ENCODE measurements at places on chromosomes 5 and 9. TPM values are rescaled to one million over a fixed set of nuclear protein-coding genes. Genes with fewer than 3 reads are reported as not detected.

Gene NPDC1
- total RNA-seq = 86.9 TPM

Gene WNK2
- 0.17 TPM for total RNA-seq

- DNase-seq = no peak
These were observed 38.8 kb downstream of the MUSK start for GRCh38 chr9:110707419-110707818.

GRCh38 chr5:2917093-2917492 lies 165.6 kb upstream of the IRX2 start:
- no peak for DNase-seq

Gene NKD2
- 5.7 TPM for total RNA-seq

DNA sequence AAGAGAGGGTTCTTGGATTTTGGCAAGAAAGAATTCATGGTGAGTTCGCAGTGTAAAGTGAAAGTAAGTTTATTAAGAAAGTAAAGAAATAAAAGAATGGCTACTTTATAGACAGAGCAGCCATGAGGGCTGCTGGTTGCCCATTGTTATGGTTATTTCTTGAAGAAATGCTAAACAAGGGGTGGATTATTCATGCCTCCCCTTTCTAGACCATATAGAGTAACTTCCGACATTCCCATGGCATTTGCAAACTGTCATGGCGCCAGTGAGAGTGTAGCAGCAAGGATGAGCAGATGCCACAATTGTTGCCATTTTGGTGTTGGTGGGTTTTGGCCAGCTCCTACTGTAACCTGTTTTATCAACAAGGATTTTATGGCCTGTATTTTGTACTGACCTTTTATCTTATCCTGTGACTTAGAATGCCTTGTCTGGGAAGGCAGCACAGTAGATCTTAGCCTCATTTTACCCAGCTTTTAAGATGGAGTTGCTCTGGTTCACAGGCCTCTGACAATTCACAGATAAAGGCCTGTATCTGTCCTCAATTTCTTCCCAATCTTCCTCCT lies 1026.1 kb upstream of the DMAC1 start:
- no peak for DNase-seq

Gene TEK
- total RNA-seq = 0.07 TPM

DNA sequence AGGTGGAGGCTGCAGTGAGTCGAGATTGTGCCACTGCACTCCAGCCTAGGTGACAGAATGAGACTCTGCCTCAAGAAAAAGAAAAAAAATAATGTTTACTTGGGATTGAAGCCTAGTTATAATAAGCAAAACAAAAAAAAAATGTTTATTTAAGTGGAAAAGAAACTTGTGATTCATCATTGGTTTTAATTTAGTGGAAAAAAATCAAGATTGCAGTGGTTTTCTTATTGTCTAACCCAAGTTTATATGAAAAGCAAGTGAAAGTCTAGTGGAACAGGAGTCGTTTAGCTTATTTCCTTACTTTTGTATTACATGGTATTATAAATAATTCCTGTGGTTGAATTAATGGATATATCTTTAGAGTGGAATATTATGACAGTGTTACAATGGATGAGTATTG lies 8.4 kb downstream of the CNOT8 start:
- DNase-seq = no peak

DNA sequence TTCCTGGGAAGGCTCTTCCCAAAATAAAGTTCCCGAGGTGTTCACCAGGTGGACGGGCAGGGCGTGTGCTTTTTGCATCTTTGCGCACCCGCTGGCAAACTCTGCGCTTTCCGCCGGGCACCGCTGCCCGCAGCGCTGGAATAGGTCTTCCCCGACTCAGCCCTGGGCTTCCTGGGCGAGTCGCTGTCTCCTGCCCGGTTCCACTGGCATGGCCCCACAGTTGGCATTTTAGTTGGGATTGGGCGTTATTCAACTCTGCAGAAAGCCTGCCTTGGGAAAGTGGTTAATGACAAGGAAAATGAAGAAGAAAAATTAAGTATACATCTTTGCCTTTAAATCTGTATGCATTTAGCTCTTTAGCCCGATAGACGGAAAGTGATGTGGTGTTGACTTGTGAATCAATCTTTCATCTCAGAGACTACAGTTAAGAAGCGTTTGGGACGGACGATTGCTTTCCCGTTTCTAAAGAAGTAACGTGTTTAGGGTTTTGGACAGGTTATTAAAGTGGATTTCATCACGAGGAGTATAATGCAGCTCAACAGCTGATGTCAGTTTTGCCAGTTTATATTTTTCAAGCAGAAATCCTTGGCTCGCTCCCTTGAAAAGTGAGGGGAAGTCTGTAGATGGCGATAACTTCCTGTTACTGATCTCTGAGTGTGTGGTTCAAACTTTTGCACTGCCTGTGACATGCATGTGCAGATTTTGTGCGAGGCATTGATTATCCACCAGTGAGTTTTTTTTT lies 946 bp downstream of the ADCY2 start:
- DNase-seq = no peak

GRCh38 chr5:67335426-67335825 lies 138.8 kb upstream of the CD180 start:
- no peak for DNase-seq

Gene SMIM33
- total RNA-seq = not detected

Gene CDKN2B
- total RNA-seq = not detected

GRCh38 chr5:135129307-135129706 lies 95.3 kb upstream of the PITX1 start:
- DNase-seq = no peak

Gene PGM5
- 9.3 TPM for total RNA-seq

GRCh38 chr5:157867751-157868387 lies 8.9 kb upstream of the CLINT1 start:
- no peak for DNase-seq

Gene FRMD3
- total RNA-seq = 1.1 TPM

Gene FAM81B
- not detected for total RNA-seq

DNA sequence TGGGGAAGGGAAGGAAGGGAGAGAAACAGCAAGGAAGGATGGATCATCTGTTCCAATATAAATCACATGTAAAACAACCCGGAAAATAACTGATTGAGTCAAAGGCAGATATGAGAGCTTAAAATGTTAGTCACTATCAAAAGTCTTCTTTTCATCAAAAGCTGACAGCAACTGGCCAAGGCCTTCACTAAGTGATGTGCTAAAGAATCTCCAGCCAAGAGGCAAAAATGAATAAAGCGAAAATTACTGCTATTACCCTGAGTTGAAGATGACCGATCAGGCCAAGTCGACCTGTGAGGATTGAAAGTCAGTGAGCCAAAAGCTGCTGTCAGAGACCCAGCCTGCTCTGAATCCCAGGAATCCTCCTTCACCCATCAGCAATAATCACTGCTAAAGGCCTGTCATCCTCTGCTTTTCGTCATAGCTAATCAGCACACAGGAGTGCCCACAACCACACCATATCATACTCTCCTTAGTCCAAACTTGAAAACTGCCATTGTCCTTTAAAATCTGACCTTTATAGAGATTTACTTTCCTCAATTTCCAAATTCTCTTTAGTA lies 736.9 kb downstream of the TLE1 start:
- DNase-seq = no peak

DNA sequence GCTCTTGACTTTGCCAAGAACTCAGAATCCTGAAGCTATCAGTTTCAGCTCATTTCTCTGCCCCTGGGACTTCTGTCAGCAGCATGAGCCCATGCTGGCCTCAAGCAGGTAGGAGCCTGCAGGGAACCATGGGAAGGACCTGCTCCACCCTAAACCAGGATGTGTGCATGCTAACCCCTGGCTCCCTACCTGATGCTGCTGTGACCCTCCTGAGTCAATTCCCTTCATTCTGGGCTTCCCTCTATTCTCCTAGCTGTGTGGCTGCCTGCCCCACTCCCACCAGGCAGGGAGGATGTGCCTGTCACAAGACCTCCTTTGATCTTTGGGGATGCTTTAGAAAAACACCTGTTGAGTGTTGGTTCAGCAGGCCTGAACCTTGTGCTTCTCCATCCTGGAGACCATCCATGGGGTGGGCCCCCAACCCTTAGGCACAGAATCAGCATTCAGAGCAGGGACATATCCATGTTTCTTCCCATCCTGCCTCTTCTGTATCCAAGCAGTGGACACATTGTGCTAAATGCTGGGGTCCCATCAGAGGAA lies 117.1 kb upstream of the CCL21 start:
- DNase-seq = no peak

DNA sequence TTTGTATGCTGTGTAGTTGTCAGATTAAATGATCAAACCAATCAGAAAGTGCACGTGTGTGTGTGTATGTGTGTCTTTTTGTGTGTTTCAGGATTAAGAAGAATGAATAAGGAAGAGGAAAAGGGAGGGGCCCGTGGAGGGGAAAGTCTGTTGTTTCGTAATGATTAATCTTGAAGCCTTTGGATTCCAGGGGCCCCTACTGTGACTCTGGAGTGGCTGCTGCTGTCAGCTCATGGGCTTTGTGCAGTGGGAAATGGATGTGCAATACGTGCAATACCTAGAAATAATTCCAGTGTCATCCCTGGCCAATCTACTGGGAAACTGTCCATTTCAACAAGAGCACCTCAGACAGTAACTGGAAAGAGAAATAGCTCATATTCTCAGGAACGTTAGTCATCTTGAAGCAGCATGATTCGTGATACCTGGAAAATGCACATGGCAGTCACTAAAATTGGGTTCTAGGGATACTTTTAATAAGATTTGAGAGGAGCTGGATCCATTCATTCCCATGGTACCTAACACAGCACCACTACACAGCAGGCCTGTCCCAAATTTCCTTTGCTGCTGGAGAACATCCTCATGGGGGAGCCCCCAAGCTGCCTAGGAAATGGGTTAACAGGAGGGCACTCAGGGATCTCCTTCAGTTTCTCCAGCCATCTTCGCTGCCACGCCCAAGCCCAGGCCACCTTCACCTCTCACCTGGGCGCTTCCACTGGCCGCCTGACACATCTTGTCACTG lies 186.3 kb downstream of the NR3C1 start:
- DNase-seq = peak; percentile 58

Gene SMIM15
- total RNA-seq = 64.2 TPM

DNA sequence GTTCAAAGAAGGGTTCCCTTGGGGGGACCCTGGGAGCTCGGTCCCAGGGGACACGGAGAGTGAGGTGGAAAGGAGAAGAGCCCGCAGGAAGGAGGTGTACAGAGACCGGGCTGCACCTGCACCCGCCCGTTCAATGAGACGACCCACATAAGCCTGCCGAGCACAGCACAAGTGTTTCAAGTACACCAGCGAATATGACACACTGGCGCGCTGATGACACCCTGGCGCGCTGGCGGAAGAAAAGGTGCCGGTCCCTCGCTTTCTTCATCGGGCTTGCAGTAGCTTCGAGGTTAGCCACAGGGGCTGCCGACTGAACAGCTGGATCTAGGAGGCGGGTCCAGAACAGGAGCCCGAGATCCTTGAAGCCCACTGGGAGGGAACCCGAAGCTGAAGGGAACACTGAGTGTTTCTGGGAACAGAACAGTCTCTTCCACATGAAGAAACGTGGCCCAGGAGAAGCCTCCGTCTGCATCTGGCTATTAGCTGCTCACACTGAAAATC lies 1.4 kb downstream of the TBC1D9B start:
- DNase-seq = no peak

DNA sequence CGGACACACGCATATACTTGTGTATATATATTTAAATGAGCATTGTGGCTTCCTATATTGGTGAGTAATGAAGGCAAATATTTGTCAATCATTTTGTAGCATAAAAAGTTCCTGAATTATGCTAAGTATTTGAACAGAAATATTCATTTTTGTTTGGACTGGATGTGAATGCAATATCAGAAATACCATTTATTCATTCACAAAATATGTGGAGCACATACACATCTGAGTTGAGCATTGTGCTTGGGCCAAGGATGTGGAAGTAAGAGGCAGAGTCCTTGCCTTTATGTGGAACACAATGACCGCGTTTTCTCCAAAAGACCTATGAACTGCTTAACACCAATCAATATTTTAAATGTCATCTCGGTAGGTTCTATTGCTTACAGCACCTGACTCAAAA lies 1086.5 kb downstream of the NR2F1-AS1 start:
- no peak for DNase-seq
